ENCODE measurements at places on chromosomes 5 and 9.

GRCh38 chr9:6855860-6856259, 98.1 kb downstream of the KDM4C start:
- no peak for DNase-seq

DNA sequence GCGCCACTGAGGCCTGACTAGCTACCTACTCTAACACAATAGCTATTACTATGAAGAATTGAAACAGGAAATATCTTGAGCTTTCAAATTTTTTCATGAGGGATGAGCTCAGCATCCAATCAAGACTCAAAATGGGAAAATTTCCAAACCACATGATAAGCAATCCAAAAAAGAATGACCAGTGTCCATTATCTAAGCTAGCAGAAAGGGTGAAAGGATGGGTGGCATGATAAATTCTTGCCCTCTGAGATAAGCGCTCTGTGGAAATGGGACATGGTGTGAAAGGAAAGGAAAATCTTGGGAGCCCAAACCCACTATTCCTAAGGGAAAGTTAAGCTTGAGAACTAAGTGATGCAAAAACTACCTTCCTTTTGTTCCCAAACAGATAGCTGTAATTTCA, 170.2 kb upstream of the NREP start:
- no peak for DNase-seq

GRCh38 chr5:77871946-77872345, 95.8 kb upstream of the TBCA start:
- no peak for DNase-seq

GRCh38 chr5:71693828-71694427, 25.1 kb upstream of the CARTPT start:
- DNase-seq: peak; percentile 57

- no peak for DNase-seq
Measured at GRCh38 chr9:16030528-16031185, 477.8 kb downstream of the CCDC171 start.

- no peak for DNase-seq
Measured at GRCh38 chr9:104319685-104320084, 184.4 kb upstream of the OR13F1 start.

GRCh38 chr9:3332802-3333201, 193.0 kb downstream of the RFX3 start:
- DNase-seq: no peak

GRCh38 chr9:96027251-96028131, 152.0 kb downstream of the ERCC6L2 start:
- DNase-seq: no peak

- no peak for DNase-seq
Measured at GRCh38 chr5:118862596-118862995, 125.8 kb downstream of the DTWD2 start.

- DNase-seq: no peak
Measured at GRCh38 chr9:90741036-90741435, 60.6 kb upstream of the SYK start.

DNA sequence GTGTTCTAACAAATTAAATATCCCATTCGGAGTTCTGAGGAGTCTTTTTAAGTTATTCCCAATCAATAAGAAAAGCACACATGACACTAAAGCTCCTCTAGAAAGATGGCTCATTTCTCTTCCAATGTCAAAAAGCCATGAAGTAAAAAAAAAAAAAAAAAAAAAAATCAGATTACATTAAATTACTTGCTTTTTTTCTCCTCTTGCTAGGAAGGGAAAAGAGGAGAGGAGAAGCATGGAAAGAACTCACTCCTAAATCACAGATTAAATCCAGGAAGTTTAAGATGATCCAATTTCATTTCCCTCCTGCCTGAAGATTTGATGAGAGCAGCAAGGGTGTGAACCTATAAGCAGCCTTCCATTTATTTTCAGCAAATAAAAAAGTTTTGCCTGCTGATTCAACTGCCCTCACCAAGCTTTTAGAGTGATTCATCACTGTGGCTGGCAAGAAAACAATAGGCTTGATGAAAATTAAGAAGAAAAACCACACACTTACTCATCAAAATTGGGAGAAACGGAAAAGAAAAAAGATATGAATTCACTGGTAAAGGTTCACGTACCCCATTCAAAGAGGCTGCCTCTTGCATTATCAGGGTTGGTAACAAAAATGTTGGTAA, 19.7 kb downstream of the MYO10 start:
- DNase-seq: no peak

- DNase-seq: no peak
Measured at GRCh38 chr9:26131886-26132285, 453.6 kb upstream of the TUSC1 start.

GRCh38 chr5:173045474-173045873, 10.7 kb upstream of the CREBRF start:
- DNase-seq: peak; percentile 60

DNA sequence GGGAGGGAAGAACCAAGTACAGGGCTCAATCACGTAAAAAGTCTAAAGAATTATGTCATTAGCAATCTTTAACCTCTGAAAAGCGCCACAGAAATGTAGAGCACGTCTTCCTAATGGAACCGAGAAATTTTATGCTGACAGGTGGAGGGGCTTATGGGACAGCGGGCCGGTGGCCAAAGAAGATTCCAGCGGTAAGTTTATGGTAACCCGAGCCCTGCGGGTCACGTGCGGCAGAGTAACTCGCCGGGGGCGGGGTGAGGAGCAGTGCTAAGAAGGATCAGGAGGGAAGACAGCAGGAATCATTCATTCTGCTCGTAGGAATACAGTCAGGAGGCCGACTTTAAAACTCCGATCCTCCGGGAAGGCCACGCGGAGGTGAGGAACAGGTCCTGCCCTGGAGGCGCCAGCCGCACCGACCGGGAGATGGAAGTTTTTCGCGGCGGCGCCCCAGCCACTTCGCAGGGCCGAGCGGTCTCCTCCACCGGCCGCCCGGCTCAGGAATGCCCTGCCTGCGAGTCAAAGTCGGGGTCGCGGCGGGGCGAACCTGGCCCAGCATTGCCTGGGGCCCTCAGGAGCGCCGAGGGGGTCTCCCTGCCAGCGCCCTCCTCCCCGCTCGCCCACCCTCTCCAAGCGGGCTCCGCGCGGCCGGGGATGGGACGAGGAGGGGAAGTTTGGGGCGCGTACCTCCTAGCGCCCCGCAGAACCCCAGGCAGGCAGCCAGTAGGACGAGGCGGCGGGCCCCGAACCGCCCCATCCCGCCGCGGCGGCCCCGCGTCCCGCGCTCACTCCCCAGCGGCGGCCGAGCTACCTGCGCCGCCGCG, 101.8 kb downstream of the ESM1 start:
- no peak for DNase-seq

GRCh38 chr5:59260200-59260599, 633.3 kb downstream of the PDE4D start:
- no peak for DNase-seq

GRCh38 chr5:15003511-15003920, 131.9 kb upstream of the ANKH start:
- peak; percentile 72 for DNase-seq

DNA sequence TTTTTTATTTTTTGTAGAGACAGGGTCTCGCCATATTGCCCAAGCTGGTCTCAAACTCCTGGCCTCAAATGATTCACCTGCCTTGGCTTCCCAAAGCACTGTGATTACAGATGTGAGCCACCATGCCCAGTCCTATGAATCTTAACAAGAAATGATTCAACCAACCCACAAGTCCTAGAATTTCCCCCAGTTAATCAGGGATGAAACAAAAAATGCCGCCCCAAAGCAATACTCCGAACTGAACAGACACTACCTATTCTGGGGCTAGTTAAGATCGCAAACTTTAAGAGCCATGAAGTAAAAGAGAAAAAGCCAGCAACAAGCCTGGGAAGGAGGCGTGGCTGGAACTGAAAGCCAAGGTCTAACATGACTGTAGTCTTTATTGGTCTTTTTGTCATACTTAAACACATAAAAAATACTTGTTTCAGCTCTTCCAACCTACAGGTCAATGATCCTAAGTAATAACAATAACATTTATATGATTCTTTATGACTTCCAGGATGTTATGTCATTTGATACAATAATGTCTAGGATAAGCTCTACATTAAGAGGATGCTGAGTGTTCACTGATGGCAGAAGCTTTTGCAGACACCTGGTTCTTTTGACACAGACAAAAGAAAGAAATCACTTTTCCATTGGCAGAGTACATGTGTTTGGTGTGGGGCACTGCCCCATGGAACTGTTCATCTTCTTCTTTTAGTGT, 361.1 kb upstream of the TLE4 start:
- no peak for DNase-seq

DNA sequence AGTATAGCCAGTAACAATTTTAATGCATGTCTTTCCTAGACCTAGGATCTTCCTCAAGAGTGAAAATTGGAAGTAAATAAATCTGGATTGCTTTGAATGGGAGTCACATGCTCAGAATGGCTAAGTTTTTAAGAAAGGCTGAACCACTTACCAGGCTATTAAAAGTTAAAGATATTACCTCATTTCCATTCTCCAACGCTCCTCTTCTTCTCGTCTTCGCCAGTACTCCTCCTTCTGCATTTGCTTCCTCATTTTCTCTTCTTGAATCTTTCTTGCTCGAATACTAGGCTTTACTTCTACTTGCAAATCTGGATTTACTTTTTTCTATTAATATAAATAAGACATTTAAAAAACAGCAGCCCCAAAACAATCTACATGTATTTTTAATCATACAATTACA, 49.6 kb downstream of the ZFR start:
- DNase-seq: no peak

- no peak for DNase-seq
Measured at GRCh38 chr5:142095651-142096330, 12.8 kb upstream of the NDFIP1 start.

GRCh38 chr5:1824109-1824821, 23.1 kb downstream of the NDUFS6 start:
- DNase-seq: no peak

DNA sequence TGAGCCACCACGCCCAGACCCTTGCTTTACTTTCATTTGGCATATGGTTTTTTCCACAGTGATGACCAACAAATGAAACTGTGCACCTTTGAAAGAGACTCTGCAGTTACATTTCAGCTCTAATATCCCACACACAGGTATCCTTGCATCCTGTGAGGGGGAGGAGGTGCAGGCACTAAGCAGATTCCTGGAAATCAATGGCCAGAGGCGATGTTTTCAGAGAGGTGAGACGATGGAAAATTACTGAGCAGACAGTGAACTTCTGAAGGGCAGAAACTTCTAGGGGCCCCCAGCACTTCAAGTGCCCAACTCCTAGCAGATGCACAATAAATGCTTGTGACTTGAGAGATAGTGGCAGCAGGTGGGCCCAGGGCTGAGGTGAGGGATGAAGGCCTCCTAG, 29.8 kb upstream of the GNE start:
- DNase-seq: no peak

GRCh38 chr5:39064450-39064849, 9.7 kb downstream of the RICTOR start:
- no peak for DNase-seq

DNA sequence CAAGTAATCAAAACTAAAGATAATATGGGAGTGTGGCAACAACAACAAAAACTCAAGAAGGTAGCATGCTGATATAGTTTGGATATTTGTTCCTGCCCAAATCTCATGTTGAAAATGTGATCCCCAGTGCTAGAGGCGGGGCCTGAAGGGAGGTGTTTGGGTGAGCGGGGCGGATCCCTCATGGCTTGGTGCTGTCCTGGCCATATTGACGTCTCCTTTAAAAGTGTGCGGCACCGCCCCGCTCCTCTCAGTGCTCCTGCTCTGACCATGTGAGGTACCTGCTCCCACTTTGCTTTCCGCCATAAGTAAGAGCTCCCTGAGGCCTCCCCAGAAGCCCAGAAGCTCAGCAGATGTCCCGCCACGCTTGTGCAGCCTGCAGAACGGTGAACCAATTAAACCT, 25.6 kb downstream of the MED27 start:
- no peak for DNase-seq

DNA sequence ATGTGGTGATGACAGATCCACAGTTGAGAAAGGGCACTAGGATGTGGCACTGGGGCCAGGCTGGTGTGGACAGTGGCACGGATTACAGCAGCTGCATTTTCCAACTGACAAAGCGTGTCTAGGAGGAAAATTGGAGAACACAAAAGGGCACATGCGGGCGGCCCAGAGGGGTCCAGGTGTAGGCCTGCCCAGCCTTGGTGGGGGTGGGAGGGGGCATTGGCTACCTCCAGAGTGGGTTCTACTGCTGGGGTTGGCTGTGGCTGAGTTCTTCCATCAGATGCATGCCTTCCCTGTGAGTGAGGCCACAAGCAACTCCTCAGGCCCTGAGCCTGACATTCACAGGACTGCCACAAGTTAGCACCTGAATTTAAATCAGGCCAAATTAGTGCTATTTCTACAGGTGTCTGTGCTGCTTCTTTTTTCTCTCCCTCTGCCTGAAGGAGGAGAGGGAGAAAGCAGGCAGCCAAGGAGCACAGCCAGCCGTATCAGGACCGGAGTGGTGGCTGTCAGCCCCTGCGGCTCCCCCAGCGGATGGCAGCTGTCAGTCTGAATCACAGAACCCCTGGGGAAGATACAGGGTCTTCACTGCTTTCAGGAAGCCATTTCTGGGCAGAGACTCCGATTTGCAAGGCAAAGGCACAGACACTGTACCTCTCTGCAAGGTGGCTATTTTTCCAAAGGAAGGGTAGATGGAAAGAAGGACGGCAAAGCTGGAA, 464.2 kb downstream of the SPOCK1 start:
- DNase-seq: no peak

DNA sequence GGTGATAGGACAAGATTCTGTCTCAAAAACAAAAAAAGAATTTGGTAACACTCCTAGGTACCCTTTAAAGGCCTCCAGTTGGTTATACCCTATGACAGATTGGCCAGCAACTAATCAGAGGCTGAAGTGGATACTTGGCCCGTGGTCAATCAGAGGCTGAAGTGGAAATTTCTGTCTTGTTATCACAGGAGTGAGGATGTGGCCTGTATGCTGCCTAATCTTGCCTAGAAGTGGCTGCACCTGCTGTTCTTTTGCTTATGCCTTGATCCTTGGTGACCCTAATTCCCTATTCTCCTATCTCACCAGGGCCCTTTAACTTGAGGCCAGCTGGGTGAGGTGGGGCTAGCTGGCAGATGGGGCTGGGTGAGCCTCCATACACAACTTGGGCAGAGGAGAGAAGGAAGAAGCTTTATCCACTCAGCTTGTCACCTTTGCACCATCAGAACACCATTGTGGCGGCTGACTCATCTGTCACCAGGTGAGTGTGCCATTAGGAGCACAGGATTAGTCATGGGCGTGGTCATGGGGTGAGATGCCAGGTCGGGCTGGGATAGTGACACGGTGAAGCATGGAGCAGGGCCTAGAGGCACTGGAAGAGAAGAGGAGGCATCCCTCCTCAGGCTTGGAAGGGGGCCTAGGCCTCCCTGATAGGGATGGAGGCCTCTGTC, 41.5 kb downstream of the SAR1B start:
- DNase-seq: no peak

DNA sequence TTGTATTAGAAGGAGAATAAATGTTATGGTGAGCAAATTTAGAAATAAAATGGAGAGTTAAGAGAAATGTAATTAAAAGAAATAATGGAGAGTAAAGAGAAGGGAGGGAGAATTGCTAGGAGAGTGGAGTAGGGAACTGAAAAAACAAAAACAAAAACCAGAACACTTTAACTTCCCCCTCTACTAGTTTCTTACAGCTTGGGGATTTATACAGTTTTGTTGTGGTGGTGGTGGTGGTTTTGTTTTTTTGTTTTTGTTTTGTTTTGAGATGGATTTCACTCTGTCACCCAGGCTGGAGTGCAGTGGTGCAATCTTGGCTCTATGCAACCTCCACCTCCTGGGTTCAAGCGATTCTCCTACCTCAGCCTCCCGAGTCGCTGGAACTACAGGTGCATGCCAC, 322.4 kb downstream of the TMEM167A start:
- DNase-seq: no peak

- peak; percentile 64 for DNase-seq
Measured at GRCh38 chr5:50958852-50959457, 292.5 kb downstream of the PARP8 start.

- DNase-seq: no peak
Measured at GRCh38 chr5:36629729-36630128, 23.3 kb downstream of the SLC1A3 start.
